ENCODE measurements at places on chromosomes 2 and 18.

GRCh38 chr18:3898861-3899613 is 449.1 kb downstream of the TGIF1 start:
- DNase-seq: no peak

- no peak for DNase-seq
These were observed 100.9 kb downstream of the WDSUB1 start for GRCh38 chr2:159185401-159186130.

DNA sequence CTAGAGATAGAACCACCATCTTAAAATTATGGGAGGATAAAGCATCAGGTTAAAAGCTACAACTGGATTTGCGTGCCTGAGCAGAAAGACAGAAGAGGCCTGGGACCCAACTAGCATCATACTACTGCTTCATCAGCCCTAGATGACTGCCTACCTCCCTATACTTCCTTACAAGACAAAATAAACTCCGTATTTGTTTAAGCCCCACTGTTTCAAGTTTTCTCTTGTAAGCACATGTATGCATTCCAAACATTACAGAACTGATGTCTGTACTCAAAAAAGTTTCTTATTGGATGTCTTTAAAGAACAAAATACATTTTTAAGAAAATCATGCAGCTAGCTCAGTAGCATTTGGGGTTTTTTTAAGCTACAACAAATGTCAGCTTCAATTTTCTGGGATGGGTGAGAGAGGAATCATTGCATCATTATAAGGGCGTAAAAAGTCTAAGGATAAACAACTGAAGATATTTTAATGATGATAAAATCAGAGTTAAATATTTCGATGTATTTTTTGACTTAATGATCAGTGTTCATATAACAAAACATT is 213.1 kb downstream of the EXOC6B start:
- DNase-seq: no peak

- no peak for DNase-seq
These were observed 57.9 kb upstream of the FRZB start for GRCh38 chr2:182924306-182924705.

DNA sequence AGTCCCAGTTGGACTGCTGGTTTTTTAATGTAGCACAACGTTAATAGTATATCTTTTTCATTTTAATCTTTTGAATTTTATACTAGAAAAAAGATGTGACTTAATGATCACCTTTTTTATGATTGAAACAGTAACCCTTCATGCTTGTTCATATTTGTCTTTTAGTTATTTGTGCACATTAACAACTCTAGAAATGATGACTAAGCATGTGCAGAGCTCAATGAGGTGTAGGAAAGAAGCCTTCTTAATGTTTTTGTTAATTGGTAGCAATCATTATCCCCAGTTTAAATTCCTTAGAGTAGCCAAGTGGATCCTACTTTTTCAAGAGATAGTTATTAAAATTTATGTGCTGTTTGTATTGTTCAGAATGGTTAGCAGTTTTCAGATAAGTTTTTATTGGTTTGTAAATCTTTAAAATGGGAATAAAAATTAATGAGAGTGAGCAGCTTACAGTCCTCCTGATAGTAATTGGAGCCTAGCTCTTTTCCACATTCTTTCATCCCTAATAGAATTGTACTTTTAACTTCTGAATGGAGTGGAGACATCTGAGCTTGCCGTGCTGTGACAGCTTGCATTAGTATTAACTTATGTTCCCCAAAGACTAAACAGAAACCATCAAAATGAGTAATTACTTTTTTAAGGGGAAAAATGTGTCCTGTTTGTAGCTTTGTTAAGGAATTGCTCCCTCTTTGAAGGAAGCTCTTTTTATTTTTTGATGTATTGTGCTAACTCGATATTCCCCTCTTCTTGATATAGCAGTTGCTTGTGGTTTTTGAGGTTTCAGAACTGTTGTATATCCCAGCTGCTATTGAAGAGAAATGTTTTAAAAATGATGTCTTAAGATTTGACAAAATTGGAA is 17.3 kb downstream of the PIK3C3 start:
- DNase-seq: no peak

GRCh38 chr18:79816981-79817606 is 19.4 kb downstream of the KCNG2 start:
- DNase-seq: no peak

DNA sequence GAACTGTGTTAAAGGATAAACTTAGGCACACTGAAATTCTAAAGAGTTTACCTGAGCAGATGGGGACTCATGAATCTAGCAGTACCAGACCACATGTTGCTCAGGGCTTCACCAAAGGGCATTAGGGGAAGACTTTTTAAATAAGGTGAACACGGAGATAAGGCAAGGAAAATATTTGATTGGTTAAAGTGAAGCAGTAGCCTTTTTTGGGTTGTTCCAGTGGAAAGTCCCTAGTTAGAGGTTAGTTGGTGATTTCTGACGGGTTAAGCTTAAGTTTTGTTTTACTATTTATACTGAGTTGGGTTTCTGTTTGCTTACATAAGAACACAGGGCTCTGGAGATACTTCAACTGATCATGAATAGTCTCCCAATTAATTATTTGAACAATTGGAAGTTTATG is 722.5 kb downstream of the SOCS6 start:
- no peak for DNase-seq

GRCh38 chr2:159013103-159013502 is 44.7 kb downstream of the TANC1 start:
- DNase-seq: no peak

DNA sequence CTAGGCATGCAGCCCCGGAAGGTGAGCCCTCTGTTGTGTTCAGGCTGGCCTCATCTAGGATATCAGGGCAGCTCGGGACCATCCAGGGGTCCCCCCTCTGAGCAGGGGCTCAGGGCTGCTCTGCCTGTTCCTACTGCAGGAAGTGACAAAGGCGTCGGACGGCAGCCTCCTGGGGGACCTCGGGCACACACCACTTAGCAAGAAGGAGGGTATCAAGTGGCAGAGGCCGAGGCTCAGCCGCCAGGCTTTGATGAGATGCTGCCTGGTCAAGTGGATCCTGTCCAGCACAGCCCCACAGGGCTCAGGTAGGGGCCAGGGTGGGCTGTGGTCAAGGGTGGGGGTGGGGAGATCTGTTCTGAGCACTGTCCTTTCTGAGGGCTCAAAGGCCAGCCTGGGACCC is 13.1 kb downstream of the KCNIP3 start:
- DNase-seq: no peak

Measured in cortex of kidney (tissue), 1 donor.